GM23248 (cell line): ENCODE measurements at places on chromosomes 5 and 9.

DNA sequence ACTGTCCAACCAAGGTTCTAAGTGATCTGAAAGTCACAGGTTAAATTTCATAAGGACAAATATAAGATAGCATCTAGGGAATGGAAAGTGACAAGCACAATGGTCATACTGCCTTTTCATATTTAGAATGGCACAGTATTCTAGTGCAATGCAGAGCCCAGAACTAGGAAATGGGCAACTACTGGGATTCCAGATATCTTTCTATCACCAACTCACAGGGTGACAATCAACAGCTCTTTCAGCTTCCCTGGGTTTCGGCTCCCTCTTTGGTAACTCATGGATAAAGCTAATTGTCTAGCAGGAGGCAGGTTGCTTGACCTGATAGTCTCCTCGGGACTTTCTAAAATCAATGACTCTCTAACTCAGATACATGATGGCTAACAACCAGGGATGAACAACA is 60.4 kb downstream of the NR3C1 start:
- DNase-seq: no peak

DNA sequence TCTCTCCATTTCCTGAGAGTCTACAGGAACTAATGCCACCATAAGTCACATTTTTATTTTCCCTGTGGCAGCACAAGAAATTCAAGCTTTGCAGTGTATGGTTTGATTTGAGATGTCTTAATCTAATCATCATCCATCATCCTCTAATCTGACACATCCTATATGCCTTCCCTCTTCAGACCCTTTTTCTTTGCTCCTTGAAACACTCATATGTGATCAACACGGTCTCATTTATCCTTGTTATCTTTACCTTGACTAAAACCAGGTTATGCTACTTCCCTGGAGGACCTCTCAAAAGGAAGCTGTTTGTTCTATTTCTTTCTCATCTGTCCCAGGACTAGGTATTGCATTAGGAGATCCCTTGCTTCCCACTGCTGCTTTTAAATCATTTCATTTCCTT is 146.9 kb upstream of the MRPS30 start:
- no peak for DNase-seq

- DNase-seq: no peak
Measured at GRCh38 chr5:101997235-101997634, 298.8 kb downstream of the SLCO4C1 start.

DNA sequence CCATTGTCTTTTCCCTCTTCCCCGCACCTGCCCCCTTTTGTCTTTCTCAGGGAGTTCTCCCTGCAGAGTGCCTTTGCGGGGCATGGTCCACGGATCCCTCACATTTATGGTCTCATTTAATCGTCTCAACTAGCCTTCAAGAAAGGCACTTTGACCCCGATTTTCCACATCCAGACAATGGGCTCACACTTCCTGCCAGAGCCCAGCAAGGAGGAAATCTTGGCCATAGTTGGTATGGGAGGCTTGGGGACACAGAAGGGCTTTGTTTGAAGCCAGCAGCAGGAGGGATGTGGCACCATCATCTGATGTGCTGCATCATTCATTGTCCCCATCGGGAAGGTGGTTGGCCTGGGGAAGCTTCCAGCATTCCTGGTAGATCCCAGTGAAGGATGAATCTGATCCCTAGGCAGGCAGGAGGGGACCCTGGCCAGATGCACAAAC is 24.9 kb downstream of the GSN start:
- no peak for DNase-seq

DNA sequence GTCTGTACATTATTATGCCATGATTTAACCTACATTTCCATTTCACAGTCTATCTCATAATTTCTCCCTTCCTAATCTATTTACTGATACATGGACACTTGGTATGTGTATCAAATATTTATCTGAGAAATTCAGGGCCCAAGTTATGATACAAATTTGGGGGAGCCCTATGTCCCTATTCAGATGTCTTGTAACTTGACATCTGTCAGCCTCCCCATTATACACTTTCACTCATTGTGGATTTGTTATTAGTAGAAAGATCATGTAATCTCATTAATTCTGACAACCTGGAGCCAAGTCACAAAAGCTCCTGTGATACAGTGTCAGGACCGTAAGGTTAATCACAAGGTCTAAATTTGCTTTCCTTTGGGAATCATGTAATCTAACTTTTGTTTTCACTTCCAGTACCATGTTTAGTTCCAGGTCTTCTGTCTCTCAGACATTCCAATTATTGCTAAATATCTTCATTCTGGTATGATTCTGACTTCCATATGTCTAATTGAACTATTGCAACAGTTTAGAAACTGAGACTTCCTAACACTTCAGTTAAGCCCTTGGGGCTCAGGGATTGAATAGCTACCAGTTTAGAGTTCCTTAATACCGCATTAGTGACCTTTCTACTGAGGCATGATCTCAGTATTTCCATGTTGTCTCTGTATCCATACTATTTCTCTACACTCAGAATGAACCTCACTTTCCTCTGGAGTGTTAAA is 182.9 kb upstream of the NUDT12 start:
- no peak for DNase-seq

DNA sequence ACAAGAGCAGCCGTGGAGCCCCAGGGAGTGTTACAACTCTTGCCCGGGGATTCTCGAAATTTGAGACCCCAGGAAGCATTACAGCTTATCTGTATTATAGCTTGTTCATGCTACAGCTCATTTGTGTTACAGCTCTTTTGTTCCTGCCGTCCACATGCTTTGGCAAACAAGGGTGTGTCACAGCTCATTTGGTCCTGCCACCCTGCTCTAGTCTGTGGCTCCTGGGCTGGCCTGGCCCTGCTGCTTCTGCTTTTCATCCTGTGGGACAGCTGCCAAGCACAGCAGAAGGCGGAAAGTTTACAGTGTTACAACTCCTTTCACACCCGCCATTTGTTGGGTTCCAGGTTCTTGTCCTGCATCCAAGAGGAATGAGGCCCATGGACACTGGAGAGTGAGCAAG is 685.0 kb downstream of the SLCO4C1 start:
- DNase-seq: no peak

DNA sequence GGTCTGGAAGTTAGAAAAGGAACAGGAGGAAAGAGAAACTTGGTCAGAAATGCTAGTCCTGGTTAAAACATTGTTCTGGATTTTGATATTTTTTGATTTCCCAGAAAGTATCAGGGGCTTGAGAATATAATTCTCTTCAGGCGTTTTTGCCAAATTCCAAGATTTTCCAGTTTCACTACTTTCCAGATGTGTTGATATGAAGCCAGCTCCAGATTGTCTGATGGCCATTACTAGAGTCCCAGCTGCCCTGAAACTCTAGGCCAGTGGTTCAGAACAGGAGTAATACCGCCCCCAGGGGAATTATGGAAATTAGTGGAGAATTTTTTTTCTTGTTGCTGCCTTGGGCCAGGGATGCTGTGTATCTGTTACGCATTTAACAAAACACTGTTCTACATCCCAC is 88.6 kb downstream of the KCNN2 start:
- DNase-seq: peak; percentile 44

- DNase-seq: no peak
Measured at GRCh38 chr9:73872701-73873100, 624.4 kb upstream of the RORB start.

DNA sequence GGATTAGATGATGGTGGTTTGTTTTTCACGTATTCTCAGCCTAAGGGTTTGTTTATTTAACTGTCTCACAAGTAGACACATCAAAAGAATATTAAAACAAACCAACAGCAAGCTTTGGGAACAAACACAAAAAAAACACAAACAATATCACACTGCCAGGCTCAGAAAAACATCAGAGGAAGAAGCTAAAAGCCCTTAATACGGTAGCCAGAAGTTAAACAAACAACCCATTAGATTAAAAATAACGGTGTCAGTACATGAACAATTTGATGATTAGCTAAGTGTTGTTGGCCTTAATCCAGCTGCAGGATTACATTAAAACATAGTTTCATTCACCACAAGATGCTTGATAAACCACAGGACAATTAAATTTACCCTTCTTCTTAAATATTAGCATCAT is 15.9 kb upstream of the DMRT2 start:
- no peak for DNase-seq

DNA sequence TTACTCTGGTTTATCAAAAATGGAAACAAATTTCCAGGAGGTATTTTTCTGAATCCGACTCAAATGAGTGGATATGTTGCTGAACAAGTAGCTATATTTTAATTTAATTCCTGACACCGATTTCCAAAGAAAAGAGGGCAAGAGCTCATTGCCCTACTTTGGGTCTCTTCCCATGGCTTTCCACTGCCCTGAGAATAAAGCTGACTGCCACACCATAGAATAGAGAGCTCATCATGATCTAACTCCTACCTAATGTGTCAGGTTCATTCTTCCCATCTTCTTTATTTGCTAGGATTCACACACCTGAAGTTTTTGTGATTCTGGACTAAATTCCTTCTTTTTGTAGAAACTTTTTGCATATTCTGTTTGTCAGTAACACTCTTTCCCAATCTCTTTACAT is 792.1 kb downstream of the DTWD2 start:
- no peak for DNase-seq

GRCh38 chr5:55159763-55160492 is at the start of gene GPX8:
GPX8 (plus strand) TSS chr5:55160171; CDS start chr5:55160193, 22 bp downstream.
- peak; percentile 95 for DNase-seq

DNA sequence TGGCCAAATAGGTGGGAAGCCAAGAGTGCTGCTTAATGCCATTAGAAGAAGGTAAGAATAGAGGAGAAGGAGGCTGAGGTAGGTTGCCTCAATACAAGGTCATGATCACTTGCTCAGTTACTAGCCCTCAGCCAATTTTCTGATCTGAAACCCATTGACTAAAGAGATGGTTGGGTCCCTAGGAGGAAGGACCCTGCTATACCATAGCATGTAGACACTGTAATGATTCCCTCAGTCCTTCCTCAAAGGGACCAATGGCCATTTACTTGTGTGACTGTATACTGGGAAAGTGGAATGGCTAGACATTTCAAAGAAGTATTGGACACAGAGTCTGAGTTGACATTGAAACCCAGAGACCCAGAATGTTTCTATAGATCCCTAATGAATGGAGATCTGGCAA is 108.5 kb upstream of the MAP1B start:
- DNase-seq: no peak

GRCh38 chr9:10703139-10703538 is 90.3 kb upstream of the PTPRD start:
- no peak for DNase-seq

GRCh38 chr5:180155365-180155926 is 53.6 kb downstream of the RASGEF1C start:
- no peak for DNase-seq

DNA sequence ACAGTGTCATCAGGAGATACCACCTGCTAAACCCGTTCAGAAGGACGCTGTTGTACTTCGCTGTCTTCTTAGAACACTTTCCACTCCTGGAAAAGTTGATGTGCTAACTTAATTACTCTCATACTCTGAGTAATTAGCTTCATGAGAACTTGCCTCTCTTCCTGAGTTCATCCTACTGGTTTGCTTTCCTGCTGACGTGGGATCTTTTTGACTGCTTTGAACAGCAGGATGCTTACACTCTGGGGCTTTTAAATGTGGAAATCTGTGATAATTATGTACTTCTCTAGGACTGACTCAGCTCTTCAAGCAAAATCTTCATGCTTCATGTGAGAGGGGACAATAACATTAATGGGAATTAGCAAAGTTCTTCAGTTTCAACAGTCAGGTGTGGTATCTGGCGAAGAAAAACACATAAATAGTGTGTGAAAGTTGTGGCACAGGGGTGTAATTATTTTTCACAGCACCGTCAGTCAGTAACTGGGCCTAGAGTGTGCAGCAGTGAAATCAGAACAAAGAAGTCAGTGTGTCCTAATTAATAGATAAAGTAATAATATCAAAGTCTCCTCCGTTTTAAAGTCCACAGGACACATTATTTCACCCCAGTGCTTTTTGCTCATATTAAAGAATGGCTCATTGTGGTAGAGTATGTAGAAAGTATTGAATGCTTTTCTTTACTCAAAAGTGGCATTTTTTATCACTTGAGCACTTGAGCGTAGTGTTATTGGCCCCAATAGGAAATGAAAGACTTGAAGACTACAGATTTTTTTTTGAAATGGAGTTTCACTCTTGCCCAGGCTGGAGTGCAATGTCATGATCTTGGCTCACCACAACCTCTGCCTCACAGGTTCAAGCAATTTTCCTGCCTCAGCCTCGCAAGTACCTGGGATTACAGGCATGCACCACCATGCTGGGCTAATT is 140.9 kb upstream of the DMRT1 start:
- DNase-seq: peak; percentile 17

DNA sequence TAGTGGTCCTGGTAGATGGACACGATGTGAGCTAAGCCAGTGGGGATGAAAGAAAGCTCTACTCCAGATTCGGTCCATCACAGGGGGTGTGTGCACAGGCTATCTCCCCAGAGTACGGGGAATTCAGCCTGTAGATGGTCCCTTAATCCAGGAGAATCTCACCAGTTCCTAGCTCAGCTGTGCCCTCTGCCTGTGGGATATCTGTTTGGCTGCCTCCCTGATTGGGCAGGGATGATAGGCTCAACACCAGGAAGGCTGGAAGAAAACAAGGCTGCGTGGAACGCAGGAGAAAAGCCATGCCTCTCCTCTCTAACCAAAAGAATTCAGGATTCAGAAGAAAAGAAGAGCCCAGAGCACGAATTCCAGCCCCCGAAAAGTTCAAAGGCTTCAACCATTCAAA is 40.9 kb downstream of the VLDLR start:
- DNase-seq: no peak

- DNase-seq: no peak
Measured at GRCh38 chr9:86329649-86330048, 24.6 kb downstream of the TUT7 start.

GRCh38 chr5:92401492-92401891 is 1018.4 kb upstream of the ARRDC3 start:
- peak; percentile 36 for DNase-seq

DNA sequence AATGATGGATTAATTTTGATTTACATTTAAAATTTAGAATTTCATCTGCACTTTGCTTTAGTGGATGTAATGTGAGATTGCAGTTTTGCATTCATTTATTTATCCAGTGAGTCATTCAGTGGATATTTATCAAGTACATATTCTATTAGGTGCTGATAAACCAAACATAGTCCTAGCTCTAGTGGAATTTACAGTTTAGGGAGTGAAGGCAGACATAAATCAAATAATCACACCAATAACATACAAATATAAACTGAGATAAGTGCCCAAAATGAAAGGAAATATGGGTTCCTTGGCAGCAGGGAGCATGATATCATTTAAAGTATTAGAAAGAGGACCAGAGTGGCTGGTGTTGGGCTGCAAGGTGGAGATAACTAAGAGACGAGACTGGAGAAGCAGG is 14.7 kb upstream of the NIPBL start:
- no peak for DNase-seq

GRCh38 chr9:99592834-99593574 is 228.7 kb upstream of the NR4A3 start:
- no peak for DNase-seq

- peak; percentile 74 for DNase-seq
Measured at GRCh38 chr9:72592502-72593403, 71.3 kb downstream of the TMC1 start.

GRCh38 chr9:28001096-28001495 is 427.8 kb upstream of the C9orf72 start:
- no peak for DNase-seq

GRCh38 chr9:87292449-87293191 is 205.0 kb upstream of the DAPK1 start:
- DNase-seq: peak; percentile 31
